HS-5 (cell line): ENCODE measurements at places on chromosomes 7 and 10.

DNA sequence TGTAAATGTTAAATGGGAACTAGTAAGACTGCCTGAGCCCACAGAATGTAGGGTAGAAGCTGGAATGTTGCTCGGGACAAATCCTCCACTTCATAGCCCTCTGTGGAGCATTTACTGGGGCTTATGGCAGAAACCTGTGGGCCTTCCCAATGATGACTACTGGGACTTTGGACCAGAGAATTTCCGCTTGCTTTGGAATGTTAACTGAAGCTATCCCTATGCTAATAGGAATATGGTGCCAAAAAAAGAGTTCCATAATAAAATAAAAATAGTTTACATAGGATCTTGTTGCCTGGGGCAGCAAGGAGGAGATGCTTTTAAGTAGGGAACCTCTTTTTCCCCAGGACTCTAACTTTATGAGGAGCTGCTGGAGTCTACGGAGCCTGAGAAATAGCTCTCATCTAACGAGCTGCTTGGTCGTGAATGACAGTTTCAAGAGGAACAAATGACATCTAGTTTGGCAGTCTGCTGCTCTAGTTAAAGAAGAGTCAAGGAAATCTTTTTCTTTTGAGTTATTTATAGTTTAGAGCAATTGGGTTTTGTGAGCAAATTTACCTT, 5.7 kb upstream of the DYNC2I1 start:
- DNase-seq = no peak

GRCh38 chr7:20383351-20383750, 52.7 kb downstream of the ITGB8 start:
- DNase-seq = no peak

DNA sequence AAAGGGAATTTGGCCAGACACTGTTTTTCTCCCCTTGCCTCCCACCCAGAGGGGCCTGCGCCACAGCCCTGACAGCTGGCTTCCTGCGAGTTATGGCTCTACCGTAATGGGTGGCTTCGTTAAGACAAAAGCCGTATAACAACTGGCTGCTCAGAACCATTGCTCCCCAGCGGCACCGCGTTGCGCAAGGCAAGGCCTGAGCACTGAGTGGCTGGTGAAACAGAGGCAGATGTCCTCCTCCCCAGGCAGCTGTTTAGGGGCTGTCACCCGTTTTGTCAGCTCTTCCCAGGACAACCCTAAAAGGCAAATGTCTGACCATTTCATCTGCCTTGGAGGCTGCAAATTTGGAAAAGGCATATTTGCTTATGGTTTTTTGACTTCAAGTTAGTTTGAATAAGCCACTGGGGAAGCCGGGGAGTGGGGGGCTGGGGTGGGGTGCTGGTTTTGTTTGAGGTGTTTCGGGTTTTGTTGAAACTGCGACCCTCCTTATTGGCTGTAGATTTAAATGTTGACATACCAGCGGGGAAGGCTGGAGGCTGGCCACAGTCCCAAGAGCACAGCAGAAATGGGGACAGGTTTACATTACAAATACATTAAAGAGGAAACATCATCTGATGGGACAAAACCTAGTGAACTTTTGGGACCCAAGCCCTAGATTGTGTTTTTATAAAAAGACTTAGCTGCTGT, 681 bp upstream of the SPOCK2 start:
- DNase-seq = no peak

DNA sequence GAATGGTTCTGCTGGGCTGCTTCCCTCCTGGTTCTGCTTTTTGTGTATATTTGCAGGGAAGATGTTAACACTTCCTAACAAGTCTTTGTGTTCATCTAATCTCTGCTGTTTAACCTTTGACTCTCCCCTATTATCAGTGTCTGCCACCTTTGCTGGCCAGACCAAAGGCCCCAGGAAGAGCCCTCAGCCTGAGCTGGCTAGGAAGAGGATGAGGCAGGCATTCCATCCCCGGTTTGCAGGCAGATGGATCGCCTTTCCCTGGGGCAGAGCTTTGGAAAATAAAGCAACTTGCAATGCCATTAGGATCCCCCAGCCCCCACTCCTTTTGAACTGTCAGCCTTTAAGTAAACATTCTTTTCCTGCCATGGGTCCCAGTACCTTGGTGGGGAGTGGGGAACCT, 19.0 kb downstream of the DPCD start:
- DNase-seq = no peak

DNA sequence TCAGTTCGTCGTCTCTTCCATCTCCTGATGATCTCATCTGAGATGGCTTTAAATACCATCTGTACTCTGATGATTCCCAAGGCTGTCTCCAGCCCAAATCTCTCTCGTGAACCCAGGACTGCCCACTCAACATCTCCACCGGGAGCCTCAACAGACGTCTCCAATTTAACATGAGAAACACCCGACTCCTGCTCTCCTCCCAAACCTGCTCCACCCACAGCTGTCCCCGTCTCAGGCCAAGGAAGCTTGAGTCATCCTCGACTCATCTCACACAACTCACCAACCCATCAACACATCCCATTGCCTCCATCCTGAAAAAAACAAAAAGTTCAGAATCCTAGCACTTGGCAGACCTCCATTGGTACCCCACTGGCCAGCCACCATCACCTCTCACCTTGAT, 29.7 kb upstream of the CALN1 start:
- peak; percentile 23 for DNase-seq

- DNase-seq = no peak
Measured at GRCh38 chr7:35866186-35866585, 65.3 kb downstream of the SEPTIN7 start.

DNA sequence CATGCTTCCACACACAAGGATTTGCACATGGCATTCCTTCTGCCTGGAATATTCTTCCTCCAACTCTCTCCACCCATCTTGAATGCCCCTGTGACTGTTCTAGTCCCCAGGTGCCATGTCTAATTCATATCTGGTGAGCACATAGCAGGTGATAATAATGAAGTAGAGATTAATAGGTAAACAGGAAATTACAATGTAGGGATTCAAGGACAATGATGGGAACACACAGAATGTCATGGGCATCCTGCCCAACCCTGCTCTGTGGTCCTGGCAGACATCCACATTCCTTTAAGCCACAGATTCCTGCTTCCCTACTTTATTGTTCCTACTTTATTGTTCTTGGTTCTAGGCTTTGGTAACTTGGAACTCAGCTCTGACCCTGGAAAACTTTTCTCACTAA, 115.8 kb downstream of the THSD7A start:
- DNase-seq = peak; percentile 84

- DNase-seq = no peak
Measured at GRCh38 chr7:135575296-135575695, 17.6 kb downstream of the NUP205 start.

DNA sequence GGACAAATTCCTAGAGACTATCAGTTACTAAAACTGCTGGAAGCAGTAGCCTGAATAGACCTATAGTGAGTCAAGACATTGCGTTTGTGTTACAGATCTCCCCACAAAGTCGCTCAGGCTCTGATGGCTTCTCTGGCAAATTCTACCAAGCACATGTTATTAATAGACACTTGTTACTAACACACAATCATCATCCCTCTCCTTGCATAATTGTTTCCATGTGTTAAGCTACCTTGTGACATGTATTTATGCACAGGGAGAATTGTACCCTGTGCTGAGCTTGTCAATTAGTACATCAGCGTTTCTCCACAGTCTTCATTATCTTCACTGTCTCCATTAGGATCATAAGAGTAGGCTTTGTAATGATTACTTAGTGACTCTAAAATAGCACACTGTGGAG, 31.2 kb downstream of the DYNC2I1 start:
- DNase-seq = no peak

DNA sequence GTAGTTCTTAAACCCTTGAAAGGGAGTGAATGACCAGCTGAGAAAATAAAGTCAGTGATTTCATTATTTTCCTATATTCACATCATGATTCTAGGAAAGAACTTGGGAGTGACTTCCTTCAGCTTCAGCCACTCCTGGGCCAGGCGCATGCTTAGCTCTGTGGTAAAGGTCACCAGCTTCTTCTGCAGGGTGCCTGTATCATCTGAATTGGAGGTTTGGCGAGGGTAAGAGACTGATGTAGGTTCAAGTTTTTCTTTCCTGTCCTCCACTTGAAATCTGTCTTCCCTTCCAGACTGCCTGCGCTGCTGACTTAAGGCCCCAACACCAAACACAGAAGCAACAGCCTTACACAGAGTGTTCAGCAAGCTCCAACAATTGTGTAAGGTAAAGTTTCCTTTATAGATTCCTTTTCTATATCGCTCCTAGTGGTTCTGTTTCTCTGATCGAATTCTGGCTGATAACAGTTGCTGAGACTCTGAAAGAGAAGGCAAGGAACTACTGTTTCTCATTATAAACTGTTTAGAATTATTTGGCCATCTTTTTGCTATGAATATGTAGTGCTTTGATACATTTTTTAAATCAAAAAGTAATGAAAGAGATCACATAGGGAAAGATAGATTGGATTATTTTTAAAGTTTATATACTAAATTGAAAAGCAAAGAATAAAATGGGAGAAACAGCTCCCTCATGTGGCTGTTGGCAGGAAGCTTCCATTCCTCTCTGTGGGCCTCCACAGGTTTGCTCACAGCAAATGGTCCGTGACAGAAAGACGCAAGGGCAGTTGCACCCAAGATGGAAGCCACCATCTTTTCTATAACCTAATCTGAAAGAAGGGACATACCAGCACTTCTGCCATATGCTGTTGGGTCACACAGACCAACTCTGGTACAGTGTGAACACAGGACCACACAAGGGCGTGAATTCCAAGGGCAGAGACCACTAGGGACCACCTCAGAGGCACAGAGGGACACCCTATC, 14.0 kb downstream of the GATAD1 start:
- DNase-seq = no peak

- no peak for DNase-seq
Measured at GRCh38 chr7:99679032-99679399, 780 bp downstream of the CYP3A5 start.

DNA sequence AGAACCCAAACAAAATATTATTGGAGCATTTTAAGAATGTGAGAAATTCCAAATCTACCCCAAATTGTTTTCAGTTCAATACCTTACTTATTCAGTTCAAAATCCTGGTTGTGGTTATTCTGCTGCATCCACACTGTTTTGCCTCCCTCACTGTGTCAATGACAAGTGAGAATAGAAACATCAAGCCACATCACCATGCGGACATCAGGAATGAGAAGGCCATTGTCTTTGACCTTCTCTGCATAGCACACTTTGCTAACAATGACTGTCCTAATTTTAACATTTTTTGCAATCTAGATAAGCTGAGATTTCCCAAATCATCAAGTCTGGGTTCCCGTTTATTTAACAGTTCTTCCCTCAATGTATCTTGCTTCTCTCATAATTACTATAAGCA, 93.7 kb downstream of the ELAPOR2 start:
- DNase-seq = no peak

DNA sequence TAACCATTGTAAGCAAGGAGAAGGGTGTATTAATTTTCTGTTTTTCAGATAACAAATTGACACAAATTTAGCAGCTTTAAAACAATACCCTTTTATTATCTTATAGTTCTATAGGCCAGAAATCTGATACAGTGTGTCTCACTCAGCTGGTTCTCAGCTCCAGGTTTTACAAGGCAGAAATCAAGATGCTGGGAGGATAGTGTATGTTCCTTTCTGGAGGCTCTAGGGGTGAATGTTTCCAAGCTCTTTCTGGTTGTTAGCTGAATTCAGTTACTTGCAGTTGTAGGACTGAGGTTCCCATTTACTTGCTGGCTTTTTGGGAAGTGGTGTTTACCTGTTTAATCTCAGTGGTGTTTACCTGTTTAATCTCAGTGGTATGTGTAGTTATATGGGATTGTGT, 125.4 kb downstream of the ADK start:
- DNase-seq = no peak

GRCh38 chr7:141209454-141209853, 135.6 kb downstream of the TMEM178B start:
- DNase-seq = no peak

- no peak for DNase-seq
Measured at GRCh38 chr7:81068-81925, 111.1 kb upstream of the FAM20C start.

DNA sequence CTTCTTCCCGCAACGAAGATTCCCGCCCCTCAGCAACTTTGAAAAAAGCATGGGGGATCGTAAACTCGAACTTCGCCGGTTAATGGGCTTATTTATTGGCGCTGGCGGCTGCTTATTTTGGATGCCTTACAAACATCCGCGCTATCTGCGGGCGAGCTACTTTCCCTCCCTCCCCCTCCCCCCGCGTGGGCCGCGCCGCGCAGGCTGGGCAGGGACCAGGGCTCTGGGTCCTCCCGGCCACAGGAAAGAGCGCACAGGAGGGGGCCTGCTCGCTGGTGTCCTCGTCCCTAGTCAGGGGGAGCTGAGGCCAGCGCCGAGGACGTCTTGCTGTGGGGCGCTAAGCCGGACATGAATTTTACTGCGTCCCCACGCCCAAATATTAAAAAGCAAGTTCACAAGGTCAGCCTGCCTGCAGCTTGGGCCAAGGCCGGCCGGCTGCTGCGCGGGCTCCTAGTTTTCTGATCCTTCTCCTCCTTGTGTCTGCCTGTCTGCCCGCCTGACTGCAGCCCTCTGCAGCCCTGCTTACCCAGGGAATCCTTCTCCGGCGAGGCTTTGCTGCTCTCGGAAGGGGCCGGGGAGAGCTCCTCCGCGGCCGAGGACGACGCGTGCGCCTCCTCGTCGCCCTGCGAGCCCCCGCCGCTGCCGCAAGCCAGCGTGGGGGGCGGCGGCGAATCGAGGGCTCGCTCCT, 1.2 kb downstream of the HOXA10 start:
- peak; percentile 49 for DNase-seq

DNA sequence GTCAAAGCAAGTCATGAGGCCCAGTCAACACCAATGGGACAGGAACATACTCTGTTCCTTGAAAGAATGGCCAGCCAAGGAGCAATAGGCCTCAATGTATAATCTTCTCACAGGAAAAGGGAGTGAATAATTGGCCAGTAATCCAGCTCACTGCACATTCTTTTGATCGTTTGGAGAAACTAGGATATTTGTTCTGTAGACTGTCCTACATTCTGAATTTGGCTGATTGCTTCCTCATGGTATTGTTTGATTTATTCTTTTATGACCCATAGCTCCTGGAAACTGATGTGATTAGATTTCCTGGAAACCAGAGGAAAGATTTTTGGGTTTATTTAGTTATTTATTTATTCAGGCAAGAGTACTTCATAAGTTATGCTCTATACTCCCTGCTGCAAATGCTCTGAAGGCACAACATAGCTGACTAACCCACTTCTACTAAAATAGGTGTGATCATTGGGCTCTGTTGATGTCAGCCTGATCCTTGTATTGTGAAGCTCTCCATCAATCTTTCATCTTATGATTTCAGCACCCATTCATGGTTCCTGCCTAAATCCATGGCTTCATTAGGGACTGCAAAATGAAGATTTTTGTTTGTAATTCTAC, 745.2 kb downstream of the SUGCT start:
- DNase-seq = no peak

GRCh38 chr7:102810916-102811315, 62.1 kb downstream of the FAM185A start:
- no peak for DNase-seq

GRCh38 chr10:99858849-99859248, 76.4 kb downstream of the ABCC2 start:
- no peak for DNase-seq

DNA sequence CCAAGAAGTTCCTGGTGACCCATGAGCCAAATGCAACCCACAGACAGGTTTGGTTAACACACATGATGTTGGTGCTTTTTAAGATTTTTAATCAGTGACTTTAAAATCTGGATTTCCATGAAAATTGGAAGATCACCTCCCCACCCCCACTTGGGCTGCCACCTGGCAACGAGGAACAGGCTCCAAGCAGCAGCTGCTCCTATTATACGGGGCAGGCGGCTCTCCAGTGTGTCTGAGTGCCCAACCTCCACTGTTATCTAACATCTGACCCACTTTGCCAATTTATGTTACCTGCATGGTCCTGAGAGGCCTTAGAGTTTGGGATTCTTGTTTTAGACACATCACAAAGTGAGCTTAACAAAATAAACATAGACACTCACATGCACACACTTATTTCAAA, 56.4 kb downstream of the SGMS1 start:
- DNase-seq = no peak
